ENCODE measurements at places on chromosomes 6 and 20.

GRCh38 chr6:101453221-101453620 is 59.7 kb downstream of the GRIK2 start:
- no peak for DNase-seq

GRCh38 chr20:47118641-47119040 is 224.0 kb downstream of the EYA2 start:
- no peak for DNase-seq

DNA sequence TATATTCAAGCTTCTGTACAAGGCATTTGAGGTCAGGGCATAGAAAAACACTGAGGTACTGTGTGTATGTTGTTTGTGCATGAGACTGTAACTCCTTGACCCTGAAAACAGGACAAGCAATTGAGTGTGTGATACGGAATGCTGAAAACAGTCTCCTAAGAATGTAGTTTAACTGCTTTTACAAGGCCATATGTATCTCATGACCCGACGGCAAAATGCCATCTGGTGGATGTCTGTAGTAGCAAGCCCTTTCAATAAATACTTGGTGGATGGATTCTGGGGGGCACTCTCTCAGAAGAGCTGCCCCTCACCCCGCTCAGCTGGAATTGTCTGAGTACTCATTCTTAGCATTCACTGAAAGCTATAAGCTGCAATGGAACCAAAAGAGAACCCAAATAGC is 69.3 kb upstream of the EYS start:
- DNase-seq = no peak

- no peak for DNase-seq
These were observed 24.7 kb upstream of the MRGBP start for GRCh38 chr20:62771396-62772102.

GRCh38 chr20:59605601-59606364 is 1.4 kb downstream of the PHACTR3 start:
- DNase-seq = no peak

- DNase-seq = no peak
These were observed 52.5 kb downstream of the BCAS1 start for GRCh38 chr20:54017846-54018245.

GRCh38 chr20:63330940-63331339 is 30.2 kb downstream of the CHRNA4 start:
- DNase-seq = no peak

GRCh38 chr6:169647637-169648036 is 54.2 kb downstream of the WDR27 start:
- DNase-seq = no peak

GRCh38 chr6:3750317-3751076 is 1.0 kb downstream of the PXDC1 start:
- peak; percentile 86 for DNase-seq

DNA sequence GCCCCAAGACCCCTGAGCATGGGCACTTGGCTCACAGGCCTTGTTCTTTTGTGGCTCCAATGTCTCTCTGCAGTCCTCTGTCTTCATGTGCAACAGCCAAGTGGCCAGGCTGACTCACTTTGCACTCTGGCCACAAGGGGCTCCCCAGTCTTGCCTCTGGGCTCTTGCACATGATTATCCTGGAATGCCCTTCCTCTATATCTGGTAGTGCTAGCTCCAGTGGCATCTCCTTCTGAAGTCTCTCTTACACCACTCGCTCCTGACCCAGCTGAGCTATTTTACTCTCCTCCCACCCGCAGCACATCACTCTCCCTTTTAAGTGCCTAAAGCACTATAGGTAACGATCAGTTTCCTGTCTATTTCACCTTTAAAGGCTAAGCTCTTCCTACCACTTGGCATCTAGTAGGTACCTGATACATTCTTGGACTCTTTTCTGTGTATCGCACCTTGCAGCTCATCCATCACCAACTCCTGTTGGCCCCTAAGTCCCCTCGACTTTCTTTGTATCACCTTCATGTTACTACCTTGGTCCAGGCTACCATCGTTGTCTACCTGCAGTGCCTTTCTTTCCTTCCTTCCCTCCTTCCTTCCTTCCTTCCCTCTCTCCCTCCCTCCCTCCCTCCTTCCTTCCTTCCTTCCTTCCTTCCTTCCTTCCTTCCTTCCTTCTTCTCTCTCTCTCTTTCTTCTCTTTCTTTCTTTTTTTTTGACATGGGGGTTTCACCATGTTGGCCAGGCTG is 211.9 kb upstream of the RNF24 start:
- DNase-seq = no peak

DNA sequence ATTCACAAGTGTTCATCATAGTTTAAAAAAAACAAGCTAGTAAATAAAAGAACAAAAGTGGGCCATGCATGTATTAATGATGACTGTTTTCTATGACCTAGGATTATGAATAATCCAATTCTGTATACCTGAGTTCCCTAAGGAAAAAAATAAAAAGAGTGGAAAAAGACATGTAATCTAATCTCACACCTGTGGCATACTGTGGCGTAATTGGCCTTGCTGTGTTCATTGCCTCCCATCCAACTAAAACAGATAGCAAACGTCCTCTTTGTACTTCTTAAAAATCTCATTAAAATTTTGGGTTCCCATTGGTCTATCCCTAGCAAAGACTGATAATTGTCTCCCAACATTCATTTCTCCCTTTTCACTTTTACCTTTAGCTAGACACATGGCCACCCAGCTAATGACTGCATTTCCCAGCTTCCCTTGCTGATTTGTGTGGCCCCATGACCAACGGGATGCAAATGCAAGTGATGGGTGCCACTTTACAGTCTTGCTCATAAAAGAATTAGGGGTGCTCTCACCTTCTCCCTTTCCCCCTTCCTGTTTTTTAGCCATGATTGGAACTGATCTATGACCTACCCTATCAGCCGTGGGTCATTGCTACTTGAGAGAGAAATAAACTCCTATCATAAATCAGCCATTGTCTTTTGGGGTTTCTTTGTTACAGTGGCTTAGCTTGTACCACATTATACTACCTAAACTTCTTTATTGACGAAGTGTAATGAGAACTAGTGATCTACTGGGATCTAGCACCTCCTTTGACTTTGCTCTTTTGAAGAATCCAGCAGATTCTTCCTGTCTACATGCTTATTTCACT is 32.0 kb upstream of the TBC1D22B start:
- DNase-seq = no peak

- no peak for DNase-seq
These were observed 628 bp upstream of the ERGIC3 start for GRCh38 chr20:35541118-35541782.

DNA sequence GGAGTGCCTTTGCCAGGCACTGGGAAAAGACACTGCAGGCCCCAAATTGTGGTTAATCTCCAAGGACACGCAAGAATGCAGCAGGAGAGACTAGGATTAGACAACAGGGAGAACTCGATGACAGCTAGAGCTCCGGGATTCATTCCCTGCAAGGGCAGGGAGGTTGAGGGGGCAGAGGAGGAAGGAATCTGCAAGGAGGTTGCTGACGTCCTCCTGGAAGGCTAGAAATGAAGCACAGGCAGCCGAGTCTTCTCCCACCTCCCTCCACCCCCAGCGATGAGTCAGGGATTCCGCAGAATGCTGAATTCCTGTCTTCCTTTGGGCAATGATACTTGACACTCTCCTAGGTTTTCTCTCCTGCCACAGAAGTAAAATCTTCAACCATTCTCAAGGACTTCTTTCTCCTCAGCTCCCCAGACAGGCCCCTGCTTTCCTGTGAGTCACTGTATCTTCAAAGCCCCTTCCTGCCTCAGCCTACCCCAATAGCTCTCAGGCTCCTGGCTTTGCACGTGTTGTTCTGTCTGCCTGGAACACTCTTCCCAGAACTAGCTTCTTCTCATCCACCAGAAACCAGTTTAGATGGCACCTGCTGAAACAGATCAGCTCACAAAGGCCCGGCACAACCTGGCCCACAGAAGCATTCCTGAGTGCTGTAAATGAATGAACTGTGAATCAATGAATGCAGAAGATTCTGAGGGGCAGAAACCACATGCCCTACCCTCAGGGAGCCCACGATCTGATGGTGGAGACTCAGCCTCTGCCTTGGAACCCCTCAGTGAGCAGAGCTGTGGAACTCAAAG is 85.6 kb downstream of the MRPL14 start:
- no peak for DNase-seq

DNA sequence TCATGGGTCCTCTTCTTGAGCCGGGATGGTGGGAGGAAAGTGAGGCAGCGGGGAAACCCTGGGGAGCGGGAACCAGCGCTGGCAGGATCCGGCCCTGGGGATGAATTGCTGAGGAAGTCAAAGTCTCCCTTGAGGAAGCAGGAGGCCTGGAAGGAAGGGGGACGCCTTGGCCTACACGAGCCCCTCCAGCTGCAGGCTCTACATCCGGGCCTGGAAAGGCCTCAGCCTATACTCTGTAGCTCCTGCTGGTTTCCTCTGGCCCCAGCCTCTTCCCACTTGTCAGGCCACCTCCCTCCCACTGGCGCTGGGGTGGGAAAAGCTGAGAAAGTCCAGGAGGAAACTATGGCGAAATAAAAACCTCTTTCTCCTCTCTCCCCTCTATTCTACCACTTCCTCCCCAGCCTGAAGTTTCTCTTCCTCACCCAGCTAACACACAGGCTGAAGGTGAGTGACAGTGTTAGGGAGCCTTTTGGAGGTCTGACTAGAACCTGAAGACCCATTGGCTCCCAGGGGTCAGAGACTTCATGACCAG is 14.9 kb downstream of the TREML2 start:
- DNase-seq = no peak

DNA sequence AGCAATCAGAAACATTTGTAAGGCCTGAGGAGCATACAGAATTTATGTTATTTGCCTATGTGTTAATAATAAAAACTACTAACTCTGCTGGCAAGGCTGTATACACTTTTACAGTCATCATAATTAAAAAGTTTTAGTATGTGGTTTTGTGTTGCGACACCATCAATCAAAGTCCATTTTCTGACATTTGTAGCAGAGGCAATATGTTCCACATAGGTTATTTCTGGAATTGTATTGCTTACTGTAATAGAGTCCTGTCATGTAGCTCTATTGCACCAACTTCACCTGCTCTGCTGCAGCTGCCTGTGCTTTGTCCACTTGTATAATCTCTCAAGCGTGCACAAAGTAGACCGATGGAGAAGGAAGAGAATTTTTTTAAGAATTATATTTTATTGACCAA is 501.8 kb downstream of the HACE1 start:
- no peak for DNase-seq

GRCh38 chr20:64027981-64028685 is 7.8 kb upstream of the C20orf204 start:
- DNase-seq = no peak

DNA sequence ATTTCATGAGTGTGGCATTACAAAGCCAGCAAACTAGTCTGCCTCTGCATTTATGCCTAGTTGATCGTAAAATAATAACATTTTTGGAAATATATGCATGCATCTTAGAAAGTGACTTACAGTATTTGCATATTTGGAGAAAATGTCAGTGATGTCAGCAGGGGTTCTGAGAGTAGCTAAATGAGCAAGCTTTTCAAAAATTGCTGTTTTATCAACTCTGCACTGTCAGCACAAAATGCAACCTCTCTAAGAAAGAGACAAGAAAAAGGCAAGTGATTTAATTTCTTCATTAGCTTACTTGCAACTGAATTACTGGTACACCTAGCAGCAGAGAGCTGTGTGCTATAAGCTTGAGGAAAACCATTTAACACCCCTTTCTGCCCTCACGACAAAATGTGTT is 632.5 kb upstream of the MMS22L start:
- no peak for DNase-seq

GRCh38 chr20:17854307-17854903 is 114.2 kb downstream of the SNX5 start:
- peak; percentile 56 for DNase-seq

DNA sequence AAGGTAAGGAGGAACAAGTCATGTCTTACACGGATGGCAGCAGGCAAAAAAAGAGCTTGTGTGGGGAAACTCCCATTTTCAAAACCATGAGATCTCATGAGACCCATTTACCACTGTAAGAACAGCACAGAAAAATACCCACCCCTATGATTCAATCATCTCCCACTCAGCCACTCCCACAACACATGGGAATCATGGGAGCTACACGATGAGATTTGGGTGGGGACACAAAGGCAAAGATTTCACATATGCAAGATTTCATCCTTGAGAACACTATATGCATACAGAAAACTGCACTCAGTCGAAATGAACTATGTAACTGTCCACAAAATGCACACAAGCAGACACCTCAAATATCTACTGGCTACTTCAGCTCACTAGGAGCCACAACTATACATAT is 480.6 kb upstream of the BTBD3 start:
- no peak for DNase-seq

- DNase-seq = no peak
These were observed 1.6 kb downstream of the PPP1R16B start for GRCh38 chr20:38806855-38807655.

DNA sequence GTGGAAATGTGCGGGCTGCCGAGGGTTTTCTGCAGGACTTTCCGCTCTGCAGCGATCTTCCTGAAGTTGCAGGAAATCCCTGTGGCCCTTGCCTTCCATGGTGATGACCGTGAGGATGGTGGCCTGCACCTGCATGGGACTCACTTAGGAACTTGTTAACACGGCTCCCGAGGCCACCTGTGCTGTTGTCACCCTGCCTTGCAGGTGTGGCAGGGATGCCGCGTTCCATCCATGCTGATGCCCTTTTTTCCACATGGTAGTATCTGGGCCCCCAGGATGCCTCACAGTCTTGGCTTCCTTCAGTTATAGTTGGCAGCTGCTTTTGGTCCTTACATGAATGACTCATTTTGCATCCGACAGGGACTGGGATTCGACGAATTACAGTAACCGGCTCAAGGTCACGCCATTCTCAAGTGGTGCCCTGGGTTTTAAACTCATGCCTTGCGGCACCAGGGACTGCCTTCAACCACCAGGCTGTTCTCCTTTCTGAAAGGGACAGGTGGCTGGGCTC is 37.2 kb downstream of the SYNJ2 start:
- DNase-seq = no peak

- DNase-seq = no peak
These were observed 52.7 kb downstream of the GOPC start for GRCh38 chr6:117549611-117550010.

DNA sequence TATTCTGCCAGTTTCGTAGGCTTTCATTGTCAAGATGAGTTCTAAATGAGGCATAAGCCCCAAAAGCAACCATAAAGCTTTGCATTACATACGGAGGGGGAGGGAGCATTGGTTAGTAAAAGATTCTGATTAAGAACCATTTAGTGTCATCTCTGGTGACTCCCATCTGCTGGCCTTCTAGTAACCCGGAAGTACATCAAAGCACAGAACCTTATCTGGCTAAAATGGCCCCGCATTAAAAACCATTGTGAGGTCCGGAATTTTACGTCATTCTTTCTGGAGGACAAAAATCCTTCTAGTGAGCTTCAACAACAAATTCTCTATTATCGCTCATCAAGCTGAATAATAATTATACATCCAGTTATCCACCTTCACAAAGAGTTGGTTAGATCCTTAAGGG is 37.8 kb downstream of the METTL24 start:
- no peak for DNase-seq

Data from heart right ventricle (tissue), 16 donors.